Breast epithelium (tissue), 4 donors: ENCODE measurements at places on chromosomes 6 and 20. TPM values are rescaled to one million over a fixed set of nuclear protein-coding genes. Genes with fewer than 3 reads are reported as not detected.

The SLC17A2 gene
- total RNA-seq: not detected

The TGM3 gene
- total RNA-seq: not detected

The SLA2 gene
- total RNA-seq: 1.6 TPM

The BEND6 gene
- total RNA-seq: 1.0 TPM

The LHFPL5 gene
- total RNA-seq: not detected

The SIM1 gene
- 2.0 TPM for total RNA-seq
